ENCODE measurements at places on chromosomes 16 and 17.

DNA sequence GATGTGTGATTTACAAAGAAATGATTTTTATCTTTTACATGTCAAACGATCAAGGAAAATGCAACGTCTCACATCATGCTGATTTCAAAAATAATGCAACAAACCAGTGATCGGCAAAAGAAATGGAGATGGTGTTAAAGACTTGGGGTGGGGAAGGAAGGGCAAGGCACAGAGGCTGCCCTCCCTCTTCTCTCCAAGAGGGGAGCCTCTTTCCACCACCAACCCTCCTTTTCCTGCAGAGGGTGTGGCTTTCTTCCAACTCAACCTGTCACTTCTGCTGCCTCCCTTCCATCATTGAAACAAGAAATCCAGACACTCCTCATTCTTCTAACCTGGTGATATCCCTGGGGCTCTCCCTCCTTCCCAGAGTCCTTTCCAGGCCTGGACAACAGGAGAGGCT, 320.8 kb downstream of the SLC39A11 start:
- no peak for DNase-seq

GRCh38 chr16:69522041-69522578, 43.7 kb upstream of the NFAT5 start:
- DNase-seq = no peak

GRCh38 chr16:88423448-88423850, 29.6 kb upstream of the ZFPM1 start:
- DNase-seq = no peak

- DNase-seq = no peak
Measured at GRCh38 chr17:42153919-42154742, 658 bp downstream of the RAB5C start.

DNA sequence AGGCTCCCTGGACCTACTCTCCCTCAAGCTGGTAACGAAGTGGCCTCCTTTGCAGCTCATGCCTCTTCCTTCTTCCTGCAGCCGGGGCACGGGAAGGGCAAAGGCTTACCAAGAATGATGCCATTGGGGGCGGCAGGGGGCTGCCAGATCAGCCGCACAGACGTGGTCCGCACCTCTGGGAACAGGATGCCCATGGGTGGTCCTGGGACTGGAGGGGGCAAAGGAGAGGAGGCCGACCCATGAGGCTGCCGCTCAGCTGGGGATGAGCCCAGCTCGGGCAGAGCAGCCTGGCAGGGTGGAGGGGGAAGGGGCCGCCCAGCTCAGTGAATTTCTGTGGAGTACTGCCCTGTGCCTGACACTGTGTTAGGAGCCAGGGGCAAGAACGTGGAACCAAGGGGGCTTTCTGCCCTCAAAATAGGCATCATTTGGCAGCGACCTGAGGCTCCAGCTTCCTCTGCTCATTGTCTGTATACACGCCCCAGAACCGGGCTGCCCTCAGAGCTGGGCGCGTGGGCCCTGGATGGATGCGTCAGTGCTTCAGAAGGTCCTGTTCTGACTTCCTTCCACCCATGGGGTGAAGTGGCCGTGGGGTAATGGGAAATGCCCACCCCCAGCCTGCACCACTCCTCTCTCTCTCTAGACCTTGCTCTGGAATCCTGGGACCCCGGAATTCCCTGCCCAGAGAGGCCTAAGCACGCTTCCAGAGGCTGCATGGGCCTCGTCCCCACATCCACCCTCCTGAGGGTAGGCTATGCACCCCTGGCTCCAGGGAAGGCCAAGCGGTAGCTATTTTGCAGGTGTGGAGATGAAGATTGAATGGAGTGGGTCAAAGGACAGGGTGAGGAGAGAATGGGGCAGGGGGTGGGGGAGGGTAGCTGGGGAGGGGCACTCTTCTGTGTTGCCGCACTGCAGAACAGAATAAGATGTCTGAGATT, 79.8 kb upstream of the CDC42EP4 start:
- DNase-seq = no peak

DNA sequence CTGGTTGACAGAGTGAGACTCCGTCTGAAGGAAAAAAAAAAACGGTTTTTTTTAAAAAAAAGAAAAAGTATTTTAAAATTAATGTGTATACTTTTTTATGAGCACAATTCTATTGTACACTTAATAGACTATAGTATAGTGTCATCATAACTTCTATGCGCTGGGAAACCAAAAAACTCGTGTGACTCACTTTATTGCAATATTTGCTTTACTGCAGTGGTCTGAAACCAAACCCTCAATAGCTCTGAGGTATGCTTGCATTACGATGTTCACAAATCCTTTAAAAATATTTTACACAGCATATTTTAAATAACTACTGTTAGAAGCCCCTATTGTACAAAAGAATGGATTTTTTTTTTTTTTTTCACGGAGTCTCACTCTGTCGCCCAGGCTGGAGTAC, 12.4 kb upstream of the MAP2K6 start:
- no peak for DNase-seq

- DNase-seq = no peak
Measured at GRCh38 chr17:2852221-2852620, 56.0 kb downstream of the RAP1GAP2 start.

- DNase-seq = peak; percentile 9
Measured at GRCh38 chr17:47324224-47325020, 667 bp downstream of the EFCAB13 start.

- no peak for DNase-seq
Measured at GRCh38 chr17:45413498-45413923, 19.2 kb downstream of the ARHGAP27 start.

DNA sequence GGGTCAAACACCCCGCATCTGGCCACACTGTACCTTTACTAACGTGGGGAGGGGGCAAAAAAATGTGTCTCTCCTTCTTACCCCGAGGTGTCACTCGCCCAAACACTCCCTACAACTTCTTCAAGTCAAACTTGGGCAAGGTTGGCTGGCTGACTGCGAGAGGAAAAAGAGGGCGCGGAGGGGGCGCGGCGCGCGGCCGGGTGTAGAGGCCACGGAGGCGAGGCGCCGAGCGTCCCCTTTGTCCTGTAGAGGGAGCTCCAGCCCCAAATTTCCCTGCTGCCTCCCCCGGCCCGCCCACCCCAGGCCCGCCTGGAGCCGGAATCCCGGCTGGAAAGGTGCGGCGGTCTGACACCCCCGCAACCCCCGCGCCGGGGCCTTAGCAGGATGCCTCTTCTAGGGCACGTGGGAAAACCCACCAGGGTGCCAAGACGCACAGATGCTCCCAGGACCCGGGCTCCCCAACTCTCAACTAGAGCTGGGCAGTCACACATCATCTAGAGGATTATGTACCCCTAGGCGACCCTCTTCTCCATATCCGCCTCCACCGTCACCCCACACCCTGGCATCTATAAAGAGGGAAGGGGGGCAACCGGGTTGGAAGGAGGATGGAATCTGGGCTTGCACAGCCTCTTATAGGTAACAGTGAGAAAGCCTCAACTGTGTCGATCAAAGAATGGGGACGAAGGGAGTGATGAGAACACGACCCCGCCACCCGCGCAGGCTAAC, 4.2 kb downstream of the IRX3 start:
- no peak for DNase-seq

GRCh38 chr17:77042476-77043231, 98.1 kb upstream of the SEC14L1 start:
- no peak for DNase-seq

- no peak for DNase-seq
Measured at GRCh38 chr16:79154086-79154485, 446.5 kb downstream of the MAF start.

GRCh38 chr17:34760931-34761495, 181.6 kb downstream of the TMEM132E start:
- no peak for DNase-seq

- no peak for DNase-seq
Measured at GRCh38 chr16:22109258-22109898, 17.0 kb downstream of the VWA3A start.

Measured in T-helper 17 cell (primary cell).